Thoracic aorta (tissue), 2 donors: ENCODE measurements at places on chromosomes 2 and 18.

- DNase-seq, result no peak
Observed at GRCh38 chr2:185278761-185279160, 459.8 kb upstream of the FSIP2 start.

DNA sequence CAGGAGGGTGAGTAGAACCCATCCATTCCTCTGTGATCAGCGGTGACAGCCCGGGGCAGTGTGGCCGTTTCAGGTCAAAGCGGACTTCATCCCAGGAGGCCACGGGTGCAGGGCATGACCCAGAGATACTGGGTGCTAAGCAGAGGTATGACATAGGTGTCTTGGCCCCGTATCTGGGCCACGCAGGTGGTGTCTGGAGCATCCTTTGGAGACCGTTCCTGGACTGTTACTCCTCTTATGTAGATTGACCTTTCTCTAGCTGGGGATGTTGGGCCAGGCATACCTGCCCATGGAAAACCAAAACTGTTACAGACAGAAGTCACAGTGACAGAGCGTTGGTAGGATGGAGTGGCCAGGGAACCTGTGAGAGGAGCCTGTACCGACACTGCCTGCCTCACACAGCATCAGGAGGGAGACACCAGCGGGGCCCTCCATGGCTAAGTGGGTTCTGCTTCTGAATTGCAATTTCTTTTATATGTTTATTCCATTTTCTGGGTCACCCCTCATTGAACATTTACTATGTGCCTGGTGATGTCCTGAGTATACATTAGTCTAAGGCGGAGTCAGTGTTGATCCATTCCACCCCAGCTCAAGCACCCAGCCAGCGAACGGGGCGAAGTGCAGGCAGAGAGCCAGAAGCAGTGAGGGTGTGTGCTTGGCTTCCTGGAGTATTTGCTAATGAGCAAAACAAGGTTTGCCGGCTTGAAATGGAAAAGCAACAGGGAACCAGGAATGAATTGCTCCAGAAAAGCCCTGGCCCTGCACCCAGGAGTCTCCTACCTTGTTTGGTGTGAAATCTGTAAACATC, 141.7 kb downstream of the SH3RF3 start:
- no peak for DNase-seq

DNA sequence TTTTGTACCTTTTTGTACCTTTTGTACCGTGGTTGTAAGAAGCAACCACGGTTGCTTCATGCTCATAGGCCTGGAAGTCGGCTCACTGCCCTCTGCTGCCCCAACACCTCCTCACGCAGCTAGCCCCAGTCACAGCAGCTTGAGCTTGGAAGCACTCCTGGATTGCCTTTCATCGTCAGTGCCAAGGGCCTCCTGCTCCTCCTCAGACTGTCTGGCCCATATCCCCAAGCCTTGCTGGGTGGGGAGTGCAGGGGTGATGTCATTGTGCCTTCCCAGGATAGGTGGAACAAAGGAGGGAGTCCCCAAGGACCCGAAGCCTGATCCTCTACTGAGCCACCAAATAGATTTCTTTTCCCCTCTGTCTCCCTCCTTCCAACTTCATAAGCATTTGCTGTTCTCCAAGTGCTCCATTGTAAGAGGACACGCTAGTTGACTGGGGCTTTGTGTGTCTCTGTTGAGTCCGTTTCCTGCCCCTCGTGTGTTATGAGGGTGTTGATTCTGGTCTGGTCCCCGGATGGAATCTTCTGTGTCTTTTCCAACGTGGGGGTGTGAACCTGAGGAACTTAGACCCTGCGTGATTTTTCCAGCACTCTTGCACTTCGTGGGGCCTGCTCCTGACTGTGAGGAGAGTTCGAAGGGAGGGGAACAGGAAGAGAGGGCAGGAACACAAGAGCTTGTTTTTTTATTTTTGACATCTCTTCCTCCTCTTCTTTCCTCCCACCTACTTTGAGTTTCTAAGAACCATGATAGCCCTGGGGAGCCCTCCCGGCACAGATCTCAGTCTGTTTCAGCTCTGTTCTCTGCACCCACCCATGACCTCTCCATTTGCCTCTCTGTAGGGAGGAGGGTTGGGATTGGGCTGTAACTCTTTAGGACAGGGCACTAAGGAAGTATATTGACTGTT, 127.2 kb upstream of the EML6 start:
- no peak for DNase-seq

DNA sequence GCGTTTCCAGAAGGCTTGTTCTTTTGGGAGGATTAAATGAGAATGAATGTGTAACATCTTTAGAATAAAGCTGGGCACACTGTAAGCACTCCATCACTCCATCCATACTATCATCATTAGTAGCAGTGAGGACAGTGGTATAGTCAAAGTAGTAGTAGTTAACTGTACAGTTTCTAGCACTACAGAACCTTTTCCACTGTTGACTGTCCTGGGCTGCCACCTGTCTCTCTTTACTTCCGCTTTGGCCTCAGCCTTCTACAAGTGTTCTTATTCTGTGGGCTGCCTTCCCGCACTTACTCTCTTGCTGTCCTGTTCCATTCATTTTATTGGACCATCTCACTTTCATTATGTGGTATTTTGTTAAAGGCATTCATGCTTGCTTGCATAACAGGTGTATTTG, 3.3 kb downstream of the SLC9A2 start:
- DNase-seq, result no peak

DNA sequence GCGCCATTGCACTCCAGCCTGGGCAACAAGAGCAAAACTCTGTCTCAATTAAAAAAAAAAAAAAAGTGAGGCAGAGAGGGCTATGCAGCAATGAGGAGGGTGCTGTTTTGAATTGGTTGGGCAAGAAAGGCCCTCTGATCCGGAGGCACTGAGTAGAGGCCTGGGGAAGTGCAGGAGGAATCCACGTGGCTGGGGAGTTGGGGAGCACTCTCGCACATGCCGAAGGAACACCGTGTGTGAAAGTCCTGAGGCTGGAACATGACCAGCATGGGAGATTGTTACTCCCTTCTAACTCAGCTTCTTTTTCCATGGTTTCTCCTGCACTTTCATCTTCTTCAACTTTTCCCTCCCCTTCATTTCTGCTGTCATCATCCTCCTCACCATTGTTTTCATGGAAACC, 347.9 kb upstream of the HS6ST1 start:
- DNase-seq, result no peak

DNA sequence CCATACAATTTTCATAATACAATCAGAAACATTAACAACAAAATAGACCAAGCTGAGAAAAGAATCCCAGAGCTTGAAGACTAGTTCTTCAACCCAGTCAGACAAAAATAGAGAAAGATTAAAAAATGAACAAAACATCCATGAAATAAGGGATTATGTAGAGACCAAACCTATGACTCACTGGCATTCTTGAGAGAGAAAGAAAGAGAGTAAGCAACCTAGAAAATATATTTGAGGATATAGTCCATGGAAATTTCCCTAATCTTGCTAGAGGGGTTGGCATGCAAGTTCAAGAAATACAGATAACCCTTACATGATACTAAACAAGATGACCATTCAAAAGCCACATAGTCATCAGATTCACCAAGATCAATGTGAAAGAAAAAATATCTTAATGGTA, 281.7 kb downstream of the CCDC85A start:
- DNase-seq, result no peak

- no peak for DNase-seq
Observed at GRCh38 chr2:42928161-42928691, 135.8 kb upstream of the HAAO start.
